ENCODE measurements at places on chromosomes 7 and 10.

GRCh38 chr7:128454808-128455542 is 703 bp upstream of the HILPDA start:
- no peak for DNase-seq

DNA sequence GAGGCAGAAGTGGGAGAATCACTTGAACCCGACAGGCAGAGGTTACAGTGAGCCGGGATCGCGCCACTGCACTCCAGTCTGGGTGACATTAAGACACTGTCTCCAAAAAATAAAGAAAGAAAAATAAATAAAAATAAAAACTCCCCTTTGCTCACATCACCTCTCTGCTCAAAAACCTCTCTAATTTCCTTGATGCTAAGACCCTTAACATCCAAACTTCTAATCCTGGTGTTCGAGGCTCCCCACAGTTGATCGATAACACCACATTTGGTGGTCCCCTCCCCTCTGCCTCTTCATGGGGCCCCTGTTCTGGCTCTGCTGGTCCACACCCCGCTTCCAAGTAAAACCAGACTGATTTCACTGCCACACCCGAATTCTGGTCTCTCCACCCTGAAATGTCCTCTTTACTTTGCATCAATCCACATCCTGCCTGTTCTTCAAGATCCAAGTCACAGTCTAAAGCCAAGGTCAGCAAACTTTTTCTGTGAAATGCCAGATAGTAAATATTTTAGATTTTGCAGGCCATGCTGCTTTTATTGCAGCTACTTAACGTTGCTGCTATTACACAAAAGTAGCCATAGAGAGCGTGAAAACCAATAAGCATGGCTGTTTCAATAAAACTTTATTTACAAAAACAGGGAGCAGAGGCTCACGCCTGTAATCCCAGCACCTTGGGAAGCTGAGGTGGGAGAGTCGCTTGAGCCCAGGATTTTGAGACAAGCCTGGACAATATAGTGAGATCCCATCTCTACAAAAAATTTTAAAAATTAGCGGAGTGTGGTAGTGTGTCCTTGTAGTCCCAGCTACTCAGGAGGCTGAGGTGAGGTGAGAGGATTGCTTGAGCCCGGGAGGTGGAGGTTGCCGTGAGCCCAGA is 11.8 kb downstream of the MOSPD3 start:
- DNase-seq, result no peak

DNA sequence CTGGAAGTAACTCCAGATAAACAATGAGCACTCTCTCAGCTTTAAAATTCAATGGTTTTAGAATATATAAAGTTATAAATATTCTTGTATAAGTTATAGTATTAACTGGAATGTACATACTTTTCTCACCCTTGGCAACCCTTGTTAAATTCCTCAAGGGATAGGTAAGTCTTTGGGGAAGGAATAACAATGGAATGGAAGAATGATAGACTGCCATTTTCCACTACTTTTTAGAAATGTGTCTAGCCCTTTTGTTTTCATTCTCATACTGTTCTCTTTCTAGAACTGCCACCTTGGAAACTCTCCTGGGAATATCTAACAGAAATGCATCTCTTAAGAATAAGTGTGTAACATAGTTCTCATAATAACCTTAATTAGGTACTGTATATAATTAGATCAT is 8.3 kb downstream of the KIF5B start:
- no peak for DNase-seq

DNA sequence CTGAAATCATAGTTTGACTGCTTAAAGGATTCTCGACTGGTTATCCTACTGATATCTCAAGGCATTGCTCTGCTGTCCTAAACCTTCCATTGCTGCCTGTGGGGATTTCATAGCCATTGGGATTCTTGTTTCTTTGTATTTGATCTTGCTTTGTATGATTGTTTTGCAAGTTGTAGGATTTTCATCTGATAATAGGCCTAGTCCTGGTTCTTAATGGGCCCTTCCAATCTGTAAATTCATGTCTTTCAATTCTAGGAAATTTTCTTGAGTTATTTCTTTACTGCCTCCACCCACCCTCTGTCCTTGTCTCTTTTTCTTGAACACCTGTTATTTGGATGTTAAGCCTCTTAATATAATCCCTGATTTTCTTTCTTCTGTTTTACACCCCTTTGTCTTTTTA is 72.2 kb downstream of the LANCL2 start:
- DNase-seq, result no peak

GRCh38 chr10:104641937-104642657 is 1.0 kb downstream of the SORCS3 start:
- no peak for DNase-seq

DNA sequence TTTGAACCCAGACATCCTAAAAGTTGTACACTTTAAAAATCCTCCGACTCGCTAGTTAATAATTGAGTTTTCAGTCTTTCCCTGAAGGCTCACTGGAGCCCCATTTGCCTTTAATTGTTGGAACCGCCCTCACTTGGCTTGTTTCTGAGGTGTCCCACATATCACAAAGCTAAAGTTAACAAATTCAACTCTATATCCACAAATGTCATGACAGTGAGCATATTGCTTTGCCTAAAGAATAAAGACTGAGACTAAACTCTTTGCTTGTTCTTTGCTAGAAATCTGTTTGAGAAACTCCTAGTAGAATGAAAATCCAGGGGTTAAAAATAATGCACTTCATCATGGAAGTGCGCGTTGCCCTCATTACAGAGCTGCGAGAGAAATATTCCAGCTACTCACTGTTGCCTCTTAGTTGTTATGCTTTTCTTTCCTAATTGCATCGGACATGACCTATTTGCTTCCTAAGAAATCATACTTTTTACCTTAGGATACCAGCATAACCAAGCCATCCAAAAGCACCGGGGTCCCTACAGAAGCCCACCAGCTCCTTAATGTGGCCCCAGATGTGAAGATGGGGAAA is 752 bp downstream of the THSD7A start:
- DNase-seq, result no peak

DNA sequence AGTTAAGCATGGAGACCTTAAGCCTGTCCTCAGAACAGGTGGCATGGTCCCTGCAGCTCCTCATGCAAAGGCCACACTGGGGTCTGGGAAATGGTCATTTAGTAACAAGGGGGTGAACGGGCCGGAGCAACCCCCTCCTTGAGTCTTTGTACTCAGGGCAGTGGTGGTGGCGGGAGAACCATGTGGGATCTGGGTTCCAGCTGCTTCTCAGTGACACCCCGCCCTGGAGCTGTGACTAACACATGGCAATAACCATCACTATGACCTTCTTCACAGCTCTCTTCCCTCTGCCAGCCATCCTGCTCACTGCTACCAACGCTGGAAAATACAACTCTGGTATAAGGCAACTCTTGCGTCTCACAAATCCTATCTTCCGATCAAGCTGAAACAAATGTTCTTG is 203.4 kb upstream of the FRMD4A start:
- no peak for DNase-seq

GRCh38 chr7:133355325-133355708 is 102.4 kb downstream of the EXOC4 start:
- no peak for DNase-seq

- DNase-seq, result no peak
Measured at GRCh38 chr7:116578526-116578925, 53.7 kb downstream of the CAV1 start.

GRCh38 chr10:102132193-102132562 is 662 bp upstream of the PPRC1 start:
- DNase-seq, result no peak

DNA sequence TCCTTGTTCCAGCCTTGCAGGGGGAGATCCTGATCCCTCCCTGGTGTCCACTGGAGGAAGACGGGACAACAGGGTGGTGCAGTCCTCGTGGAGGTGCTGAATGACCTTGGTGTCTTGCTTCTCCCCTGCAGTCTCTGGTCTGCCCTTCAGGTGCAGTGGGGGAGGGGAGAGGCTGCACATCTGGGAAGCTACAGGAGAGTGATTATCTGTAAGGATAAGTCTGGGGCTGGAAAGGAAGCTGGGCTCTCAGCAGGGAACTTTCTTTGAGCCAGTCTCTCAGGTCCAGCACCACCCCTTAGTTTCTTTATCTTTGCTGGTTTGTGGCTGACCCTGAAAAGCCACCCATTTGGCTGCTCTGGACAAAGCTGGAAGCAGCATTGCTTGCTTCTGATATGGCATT is 275.6 kb downstream of the CCSER2 start:
- no peak for DNase-seq

DNA sequence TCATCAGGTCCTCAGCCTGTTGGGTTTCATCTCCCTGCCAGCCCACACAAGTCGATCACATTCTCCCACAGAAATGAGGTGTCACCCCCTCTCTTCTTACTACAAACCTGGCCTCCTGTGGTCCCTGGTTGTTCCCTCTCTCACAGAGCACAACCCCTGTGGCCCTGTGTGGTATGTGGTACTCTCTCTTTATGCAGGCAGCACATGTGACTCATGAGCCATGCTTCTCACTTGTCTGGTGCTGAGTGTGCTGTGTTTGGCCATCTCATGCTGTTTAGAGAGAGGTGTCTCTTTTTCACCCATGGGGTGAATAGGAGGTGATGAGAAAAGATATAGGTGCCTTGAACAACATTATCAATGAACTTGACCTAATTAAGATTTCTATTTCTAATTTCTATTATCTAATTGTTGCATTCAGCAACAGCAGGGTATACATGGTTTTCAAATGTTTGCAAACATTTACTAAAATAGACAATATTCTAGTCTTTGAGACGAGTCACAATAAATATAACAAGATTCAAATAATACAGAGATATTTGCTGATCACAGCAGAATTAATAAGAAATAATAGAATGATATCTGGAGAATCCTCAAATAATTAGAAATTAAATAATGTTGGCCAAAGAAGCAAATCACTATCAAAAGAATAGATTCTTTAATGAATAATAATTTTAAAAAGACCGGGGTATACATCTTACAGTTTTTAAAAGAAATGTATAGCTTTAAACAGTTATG is 633.8 kb upstream of the IGFBP3 start:
- DNase-seq, result no peak

- DNase-seq, result no peak
Measured at GRCh38 chr10:121772884-121773283, 154.9 kb downstream of the ATE1 start.

DNA sequence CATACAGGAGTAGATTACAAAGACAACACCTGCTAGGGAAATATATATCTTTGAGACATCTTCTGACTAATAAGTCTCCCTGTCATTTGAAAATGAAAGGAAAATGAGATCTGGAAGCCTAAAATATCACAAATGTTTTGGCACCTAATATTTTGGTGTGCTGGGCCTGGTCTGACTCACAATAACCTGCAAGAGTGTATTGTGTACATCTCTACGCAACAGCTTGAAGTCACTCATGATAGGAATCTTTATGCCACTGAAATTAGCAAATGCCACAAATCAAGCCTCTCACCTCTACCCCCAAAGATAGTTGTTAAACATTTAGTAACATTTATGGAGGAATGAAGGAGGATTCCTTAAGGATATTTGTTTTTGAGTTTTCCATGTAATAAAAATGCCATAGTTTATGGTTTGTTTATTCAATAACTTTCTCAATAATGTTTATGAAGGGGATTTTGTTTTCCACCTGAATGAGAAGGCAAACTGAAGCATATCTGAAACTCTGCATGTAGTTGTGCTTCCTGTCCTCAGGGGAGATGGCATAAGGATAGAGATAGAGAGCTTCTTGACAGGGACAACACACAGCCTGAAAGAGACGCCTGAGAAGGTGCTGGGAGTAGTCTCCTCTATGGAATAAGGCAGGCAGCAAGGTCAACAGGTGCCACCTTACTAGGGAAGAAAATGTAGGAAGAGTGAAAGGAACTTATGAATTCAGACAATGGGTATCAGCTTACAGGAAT is 197.4 kb downstream of the AHR start:
- no peak for DNase-seq

DNA sequence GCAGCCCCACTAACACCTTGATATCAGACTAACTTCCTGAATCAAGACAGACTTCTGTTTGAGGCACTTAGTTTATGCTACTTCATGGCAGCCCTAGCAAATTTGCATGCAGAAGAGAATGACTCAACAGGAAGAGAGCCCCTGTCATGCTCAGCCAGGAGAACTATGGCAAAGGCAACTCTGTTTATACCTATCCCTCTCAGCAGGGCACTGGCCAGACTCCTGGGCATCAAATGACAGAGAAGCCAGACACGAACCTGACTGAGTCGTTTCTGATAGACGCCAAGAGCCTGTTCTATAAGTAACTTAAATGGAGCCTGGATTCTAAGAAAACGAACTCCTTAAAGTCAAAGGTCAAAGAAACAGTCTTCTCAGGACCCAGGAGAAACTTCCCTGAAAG is 50.9 kb upstream of the UNC5B start:
- no peak for DNase-seq

GRCh38 chr7:139341776-139342226 is 664 bp downstream of the FMC1 start:
- no peak for DNase-seq

DNA sequence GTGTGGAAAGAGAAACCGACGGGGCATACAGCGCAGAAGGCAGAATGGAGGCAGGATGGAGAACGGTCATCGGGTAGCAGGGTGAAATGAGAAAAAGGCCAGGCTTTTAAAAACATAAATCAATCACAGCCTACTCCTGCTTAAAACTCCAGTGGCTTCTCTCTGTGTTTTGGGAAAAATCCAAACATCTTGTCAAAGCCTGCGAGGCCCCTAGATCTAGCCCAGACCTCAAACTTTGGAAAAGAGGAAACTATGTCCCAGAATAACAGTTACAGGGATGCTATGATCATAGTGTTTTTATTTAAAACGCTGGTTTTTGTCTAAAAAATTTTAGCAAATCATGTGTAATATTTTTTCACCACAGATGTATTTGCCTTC is 41.1 kb downstream of the PPP1R3C start:
- DNase-seq, result no peak

DNA sequence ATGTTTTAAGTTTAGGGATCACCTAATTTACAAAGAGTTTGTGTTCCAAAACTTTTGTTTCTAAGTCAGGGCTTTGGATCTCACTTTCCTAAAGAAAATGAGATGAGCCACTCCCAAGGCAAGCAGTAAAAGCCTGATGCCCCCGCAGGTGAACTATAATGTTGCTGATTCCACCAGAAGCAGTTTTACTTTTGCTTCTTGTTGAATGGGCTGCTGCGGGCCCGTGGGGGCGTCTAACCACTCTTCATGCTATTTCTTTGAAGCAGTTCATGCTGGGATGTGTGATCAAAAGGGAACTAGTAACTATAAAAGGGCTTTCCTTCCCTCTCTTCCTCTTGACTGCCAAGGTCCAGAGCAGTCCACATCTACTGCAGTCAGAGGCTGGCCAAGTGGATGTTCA is 118.7 kb upstream of the NEBL start:
- no peak for DNase-seq

DNA sequence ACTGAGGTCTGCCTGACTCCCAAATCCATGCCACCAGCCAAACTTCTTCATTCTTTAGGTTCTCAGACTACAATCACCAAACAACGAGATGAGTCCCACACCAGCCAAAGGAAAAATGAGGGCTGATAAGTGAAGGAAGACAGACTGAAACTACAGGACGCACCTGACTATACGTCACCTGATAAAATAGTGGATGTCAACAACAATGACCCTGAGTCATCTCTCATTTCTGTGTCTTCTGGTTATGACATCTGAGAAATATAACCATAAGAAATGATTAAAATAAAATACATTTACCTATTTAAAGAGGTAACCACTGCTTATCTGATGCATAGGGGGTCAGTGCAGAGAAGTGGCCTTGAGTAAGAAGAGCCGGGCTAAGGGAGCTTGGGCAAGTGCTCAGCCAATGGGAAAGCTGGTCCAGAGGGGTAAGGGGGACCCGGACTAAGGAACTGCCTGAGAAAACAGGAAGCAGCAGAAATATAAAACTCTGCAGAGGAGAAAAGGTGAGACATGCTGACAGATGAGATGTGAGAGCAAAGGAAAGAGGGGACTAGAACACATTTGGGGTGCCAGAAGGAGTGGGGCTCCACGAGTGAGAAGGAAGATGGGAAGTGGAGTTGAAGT is 51.8 kb downstream of the HIPK2 start:
- DNase-seq, result no peak

GRCh38 chr7:29248713-29249382 is 54.3 kb downstream of the CHN2 start:
- no peak for DNase-seq
